Skeletal muscle cell (primary cell): ENCODE measurements at places on chromosomes 12 and 14.

DNA sequence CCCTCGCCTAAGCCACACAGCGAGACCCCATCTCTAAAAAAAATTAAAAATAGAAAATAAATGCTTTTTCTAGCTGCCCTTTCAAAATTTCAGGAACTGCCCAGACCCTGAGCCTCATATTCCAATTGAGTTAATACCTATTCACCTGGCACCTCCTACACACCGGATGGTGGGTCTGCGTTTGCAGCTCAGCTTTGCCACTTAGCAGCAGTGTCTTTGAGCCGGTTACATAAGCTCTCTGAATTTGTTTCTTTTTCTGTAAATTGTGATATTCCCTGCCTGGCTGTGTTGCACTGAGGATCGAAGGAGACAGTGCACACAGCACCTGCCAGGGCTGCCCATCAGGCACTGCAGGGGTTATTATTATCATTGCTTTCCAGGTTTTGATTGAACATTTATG lies 125.6 kb downstream of the EML1 start:
- DNase-seq = no peak

DNA sequence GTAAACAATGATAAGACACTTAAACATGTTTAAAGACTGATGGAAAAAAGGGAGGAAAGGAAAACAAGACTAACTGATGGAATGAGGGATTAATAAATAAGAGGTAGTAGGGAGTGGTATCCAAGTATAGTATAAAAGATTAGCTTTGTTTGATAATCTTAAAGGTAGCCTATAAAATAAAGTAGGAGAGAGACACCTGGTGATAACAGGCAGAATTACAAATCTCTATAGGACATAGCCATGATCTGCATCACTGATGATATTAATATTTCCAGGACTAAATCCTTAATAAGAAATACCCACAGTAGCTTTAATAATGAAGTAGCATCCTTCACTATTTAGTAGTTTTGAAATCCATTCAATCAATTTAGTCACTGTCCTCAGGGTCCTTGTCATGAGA lies 30.4 kb downstream of the DLGAP5 start:
- DNase-seq = no peak

DNA sequence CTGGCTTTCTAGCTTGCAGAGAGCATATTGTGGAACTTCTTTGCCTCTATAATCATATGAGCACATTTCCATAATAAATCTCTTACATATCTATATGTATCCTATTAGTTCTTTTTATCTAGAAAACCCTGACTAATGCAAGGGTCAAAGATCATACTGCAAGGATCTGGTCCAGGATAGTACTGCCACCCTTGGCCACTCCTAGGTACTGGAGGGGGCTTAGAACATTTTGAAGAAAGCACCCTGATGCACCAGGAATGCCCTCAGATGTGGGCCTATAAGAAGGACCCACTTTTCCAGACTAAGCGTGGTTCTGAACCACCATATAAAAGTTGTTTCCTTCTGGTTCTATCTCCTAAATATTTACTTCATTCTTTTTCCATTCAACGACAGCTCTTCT lies 14.6 kb downstream of the ATXN7L3B start:
- DNase-seq = no peak

DNA sequence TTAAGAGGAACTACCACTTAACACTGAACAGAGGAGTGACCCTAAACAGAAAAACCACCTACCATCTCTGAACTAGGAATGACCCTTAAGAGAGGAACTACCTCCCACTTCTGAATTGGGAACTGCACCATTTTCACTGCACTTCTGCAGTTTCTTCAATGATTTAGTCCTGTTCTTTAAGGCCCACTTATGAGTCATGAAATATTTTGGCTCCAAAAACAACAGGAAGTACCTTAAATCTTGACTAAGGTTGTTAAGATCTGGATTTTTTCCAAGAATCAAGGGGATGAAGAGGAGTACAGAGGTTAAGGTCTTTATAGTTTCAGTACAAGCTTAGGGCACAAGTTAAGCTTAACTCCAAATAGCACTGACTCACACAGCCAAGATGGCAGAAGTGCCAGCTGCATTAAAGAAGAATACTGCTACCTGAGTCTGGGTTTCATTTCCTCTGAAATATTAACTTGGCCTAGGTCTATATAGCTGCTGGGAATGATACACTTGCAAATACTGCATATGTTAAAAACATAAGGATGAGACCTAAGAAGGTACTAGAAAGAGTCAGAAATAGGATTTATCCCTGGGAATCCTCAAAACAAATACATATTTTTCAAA lies 4.2 kb downstream of the NPC2 start:
- DNase-seq = no peak

DNA sequence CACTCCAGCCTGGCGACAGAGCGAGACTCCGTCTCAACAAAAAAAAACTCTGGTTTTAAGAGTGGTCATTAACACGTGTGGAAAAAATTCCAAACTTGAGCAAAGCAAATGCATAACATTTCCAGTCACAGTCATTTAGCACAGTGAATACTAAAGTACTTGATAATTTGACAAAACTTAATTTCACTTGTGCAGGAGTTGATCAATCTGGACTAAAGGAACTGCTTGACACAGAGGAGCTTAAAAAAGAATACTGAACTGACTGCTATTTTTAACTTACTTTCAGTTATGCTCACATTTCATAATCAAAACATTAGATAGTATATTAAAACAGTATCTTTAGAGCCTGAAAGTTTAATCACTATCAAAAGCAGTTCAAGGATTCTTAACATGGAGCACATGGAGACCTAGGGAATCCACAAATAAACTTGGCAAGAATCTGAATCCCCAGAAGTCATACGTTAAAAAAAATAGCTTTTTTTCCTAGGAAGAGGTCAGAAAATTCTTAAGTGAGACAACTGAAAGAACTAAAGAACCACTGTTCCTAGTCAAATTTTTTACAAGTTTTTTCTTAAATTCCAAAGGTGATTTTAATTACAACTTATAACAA lies 7.4 kb downstream of the UBE2N start:
- DNase-seq = no peak

- no peak for DNase-seq
Observed at GRCh38 chr12:68622250-68622649, 11.6 kb downstream of the RAP1B start.

DNA sequence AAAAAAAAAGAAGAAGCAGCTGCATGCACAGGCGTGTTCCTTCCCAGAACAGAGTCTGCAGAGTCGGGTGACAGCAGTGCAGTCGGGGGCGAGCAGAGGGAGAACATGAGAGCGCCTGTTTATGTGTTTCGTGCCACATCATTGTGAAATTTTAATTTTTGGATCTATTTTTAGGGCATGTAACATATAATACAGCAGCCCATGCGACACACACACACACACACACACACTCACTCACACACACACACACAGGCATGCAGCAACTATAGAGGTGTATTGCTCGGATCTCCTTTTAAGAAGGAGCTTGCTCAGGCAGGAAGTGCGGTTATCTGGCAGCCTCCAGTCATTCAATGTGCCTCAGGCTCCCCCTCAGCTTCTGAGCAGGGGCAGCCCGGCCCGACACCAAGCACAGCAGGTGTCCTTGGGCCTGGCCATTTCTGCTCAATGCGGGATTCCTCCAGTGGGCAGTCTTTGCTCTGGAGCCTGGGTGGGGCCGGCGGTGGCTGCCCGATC lies 71.8 kb downstream of the ZNF664 start:
- no peak for DNase-seq

DNA sequence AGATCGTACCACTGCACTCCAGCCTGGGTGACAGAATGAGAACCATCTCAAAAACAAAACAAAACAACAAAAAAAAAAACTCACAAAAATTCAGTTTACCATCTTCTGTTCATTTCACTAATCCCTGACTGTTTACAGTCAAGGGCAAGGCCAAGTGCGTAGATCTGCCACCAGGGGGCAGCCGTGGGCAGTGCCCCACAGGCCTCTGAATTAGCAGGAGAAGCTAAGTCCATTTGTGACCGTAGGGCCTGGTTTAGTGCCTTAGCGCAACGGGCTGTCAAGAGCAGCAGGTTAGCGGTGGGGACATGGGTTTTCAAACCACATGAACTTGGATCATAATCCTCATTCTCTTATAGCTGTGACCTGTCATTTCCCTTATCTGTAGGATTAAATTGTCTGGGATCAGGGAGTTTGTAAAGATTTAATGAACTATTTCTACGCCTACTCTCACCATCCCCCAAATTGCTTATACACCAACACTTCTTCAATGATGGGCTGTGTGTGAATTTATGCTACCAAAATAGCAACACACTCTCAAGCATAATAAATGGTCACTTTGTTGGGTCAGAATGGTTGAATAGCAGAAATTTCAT lies 49.0 kb downstream of the KCTD10 start:
- DNase-seq = peak; percentile 25

GRCh38 chr12:116922194-116922897 lies 11.6 kb downstream of the FBXW8 start:
- DNase-seq = peak; percentile 70

DNA sequence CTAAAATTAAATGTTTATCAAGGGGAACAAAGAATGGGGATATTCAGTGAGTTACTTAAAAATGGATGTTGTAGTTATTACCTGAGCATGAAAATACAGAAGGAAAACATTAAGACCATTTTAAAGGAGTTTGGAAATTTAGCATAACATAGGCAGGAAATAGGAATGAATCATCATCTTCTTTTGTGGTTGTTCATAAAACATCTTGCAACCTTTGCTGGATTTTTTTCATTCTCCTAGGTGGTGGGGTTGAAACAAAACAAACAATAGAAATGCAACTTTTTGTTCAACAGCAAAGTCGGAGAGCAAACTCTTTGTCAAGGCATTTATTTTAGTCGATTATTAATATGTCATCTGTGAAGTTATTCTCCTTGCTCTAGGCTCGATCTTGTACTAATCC lies 275.1 kb downstream of the IPO8 start:
- DNase-seq = no peak

DNA sequence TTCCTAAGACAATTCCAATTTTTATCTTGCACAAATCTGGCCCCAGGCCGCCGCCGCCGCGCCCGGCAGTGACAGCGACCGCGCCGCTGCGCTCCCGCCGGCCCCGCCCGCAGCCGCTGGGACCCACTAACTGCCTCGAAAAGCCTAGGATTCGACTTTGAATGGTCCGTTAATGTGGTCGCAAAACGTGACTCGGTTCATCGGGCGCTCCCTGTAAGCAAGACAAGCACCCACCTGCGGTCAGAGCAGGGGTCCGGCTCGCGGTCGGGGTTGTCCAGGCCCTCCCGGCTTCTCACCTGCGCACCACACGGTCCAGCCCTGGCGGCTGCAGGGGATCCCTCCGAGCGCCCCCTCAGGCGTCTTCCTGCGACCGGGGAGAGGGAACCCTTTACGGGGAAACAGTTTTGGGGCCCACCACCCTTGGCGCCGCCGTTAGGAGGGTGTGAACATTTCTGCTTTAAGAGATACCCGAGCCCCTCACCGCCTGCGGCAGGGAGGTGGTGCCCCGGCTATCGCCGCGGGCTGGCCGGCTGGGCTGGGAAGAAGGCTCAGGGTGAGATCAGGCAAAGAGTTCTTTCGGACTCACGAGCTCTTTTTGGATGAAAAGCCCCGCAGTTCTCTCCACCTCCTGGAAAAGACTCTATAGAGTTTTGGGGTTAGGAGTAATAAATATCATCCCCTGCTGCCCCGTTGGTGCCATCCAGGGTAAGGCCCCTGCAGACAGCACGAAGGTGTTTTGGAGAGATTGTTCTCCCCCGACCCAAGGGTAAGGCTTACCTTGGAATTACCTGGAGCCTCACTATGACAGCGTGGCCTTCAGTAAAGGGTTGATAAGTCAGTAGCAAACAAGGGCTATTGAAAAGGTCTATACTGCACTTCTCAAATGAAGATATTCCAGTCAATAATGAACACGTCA lies 13.6 kb upstream of the FOXJ2 start:
- DNase-seq = no peak

DNA sequence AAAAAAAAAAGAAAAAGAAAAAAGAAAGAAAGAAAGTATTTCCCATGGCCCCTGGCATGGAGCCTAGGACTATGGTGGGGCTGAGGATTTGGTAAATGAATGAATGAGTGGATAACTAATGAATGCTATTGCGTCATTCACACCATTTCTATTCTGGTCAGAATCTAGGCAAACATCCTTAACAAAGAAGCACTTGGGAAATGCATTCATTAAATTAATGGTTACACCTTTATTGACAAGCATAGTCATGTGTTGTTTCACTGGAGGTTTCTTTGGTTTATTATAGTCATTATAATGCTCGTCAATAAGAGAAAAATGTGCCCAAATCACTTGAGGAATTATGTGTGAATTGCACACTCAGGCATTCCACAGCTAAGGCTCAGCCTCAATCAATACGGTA lies 13.6 kb upstream of the AQP2 start:
- no peak for DNase-seq

DNA sequence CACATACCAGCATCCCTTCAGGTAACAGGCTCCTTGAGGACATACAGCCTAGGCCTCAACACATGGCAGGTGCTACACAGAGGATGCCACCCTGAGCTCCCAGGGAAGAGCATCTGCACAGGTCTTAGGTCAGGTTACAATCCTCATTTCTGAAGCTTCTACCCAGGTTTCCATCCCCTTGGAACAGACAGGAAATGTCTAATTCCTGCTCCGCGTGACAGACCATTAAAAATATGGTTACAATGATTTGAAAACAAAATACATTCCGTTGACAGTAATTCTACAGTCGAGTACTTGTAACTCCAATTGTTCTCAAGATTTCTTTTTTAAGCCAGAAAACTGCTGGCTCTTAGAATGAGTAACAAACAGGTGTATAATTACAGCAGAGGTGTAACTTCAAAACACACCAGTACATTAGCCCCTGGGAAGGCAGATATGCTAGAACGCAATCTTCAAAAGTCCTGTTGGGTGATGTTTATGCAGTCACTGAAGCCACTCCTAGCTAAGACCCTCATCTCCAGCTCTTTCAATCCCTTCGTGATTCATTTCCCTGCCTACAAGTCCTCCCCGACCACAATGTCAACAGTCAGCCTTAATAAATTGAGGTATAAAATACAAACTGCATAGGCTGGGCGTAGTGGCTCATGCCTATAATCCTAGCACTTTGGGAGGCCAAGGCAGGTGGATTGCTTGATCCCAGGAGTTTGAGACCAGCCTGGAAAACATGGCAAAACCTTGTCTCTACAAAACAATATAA lies 11.6 kb downstream of the SETD3 start:
- DNase-seq = no peak

DNA sequence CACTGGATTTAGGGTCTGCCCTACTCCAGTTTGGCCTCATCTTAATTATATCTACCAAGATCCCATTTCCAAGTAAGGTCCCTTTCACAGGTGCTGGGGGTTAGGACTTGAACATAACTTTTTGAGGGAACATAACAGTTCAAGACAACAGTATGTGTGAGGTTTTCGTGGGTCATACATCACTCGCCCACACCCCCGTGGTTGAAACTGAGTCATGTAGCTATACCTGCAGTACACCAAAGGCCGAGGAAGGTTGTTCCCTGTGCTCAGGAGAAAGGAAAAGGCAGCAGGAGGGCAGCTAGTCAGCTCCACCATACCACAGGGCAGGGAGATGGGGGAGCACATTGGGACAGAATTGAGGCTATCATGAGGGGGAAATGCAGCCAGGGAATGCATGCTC lies 167.0 kb downstream of the PPM1H start:
- DNase-seq = no peak

DNA sequence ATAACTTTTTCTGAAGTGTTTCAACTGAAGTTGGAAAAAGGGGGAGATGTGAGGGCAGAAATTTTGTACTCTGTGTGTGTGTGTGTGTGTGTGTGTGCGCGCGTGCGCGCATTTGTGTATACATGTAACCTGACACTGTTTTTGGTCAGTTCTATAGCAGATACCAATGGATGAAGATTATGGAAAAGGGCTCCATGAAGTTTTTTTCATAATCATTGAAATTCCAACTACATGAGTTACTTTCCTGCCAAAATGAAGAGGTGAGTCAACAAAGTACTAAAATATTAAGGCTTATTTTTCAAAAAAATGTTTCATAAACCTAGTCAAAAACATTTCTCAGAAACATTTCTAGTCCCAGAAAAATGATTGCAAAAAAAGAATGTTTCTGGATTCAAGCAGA lies 25.7 kb upstream of the CERS5 start:
- DNase-seq = no peak
